Naive B cell (primary cell): ENCODE measurements at places on chromosomes 12 and 14.

GRCh38 chr14:102479777-102480176 lies 29.8 kb downstream of the ANKRD9 start:
- no peak for DNase-seq

DNA sequence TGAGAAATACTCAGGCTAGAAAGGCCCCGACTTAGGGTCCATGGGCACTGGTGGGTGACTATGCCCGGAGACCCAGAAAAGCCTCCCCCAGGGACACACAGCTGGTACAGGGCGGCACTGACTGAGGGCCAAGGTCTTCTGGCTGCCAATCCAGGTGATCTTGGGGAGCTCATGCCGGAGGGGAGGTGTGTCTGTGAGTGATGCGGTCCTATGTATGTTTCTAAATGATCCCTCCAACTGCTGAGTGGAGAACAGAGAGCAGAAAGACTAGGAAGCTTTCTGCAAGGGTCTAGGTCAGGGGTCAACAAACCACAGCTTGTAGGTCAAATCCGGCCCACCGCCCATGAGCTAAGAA lies 391 bp downstream of the SERPINA4 start:
- no peak for DNase-seq

DNA sequence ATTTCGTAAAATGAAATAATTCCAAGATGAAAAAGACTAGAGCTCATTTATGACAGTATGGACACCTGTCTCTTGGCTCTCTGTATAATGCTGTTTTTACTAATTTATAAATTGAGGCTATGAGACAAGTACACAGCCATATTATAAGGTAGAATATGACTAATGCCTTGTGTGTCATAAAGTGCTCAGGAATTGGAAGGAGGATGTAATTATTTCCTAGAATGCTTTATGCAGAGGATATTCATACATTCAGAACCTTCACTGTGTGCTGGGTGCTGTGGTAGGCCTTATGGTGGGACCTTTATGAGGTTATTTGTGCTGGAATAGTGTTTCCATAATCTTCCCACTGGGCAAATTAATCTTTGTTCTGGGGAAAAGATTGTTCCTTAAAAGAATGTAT lies 13.3 kb downstream of the PCNX1 start:
- DNase-seq: no peak

DNA sequence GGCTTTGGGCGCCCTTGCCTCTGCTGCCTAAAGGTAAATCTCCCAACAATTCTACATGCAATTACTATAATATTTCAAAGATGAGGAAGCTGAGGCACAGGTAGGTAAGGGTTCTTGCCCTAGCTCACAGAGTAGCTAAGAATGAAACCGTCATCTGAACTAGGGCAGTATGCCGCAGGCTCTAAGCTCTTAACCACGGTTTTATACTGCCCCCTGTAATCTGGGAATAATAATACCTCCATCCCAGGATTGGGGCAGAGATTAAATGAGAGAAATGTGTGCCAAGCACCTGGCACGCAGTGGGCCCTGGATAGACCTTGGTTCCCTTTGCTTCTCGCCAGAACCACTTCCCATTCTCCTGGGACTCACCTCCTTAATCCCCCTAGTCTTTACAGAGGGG lies 1.5 kb upstream of the HRK start:
- peak; percentile 35 for DNase-seq

GRCh38 chr14:104977681-104978653 lies at the start of gene AHNAK2:
Gene AHNAK2, minus strand, starts transcription at chr14:104978374. Its CDS starts 137 bp downstream, at chr14:104978237.
- DNase-seq: peak; percentile 48

GRCh38 chr14:104784846-104785707 lies 10.5 kb downstream of the AKT1 start:
- DNase-seq: no peak

- peak; percentile 40 for DNase-seq
Measured at GRCh38 chr12:1796515-1797010, 23.8 kb upstream of the LRTM2 start.

GRCh38 chr12:99383258-99383657 lies 264.3 kb upstream of the GARIN6 start:
- DNase-seq: no peak

DNA sequence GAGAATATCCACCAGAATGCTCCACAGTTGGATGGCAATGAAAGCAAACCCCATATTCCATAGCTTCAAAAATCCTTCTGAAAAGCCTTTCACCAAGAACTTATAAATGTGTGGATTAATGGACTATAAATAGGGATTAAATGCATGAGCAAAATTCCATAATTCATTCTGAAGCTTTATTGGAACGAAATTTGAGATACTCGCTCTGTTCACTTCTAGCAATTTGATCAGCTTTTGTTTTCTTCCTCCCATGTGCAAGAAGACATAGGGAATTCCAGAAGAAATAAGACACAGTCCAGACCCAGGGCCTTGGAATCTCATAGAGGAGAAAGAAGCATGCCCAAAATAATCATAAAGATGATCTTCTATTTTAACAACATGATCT lies 285.9 kb upstream of the TMPO start:
- no peak for DNase-seq

GRCh38 chr14:60989599-60989998 lies 8.6 kb downstream of the SLC38A6 start:
- DNase-seq: no peak

GRCh38 chr12:9214534-9214933 lies 6.3 kb upstream of the PZP start:
- DNase-seq: no peak

DNA sequence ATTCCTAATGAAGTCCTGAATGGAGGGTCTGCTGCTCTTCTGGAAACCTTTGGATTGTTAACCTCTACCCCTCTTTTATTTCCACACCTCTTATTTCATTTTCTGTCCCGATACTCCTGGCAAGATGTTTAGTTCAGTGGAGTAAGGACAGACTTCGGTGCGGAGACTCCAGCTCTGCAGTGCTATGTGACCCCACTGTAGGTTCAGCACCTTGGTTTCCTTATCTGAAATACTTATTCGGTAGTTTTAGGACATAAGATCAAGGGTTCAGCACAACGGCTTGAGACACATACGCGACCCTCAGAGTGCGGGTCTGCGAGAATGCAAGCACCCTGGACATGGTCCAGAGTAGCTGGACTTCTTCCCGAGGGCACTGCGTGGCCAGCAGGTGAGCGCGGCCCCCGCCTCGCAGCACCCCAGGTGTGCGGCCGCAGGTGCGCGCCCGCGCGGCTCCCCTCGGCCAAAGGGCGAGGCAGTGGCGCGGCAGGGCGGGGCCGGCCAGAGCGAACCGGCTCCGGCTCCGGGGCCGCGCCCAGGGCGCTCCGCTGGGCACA lies 465 bp upstream of the FGD4 start:
- DNase-seq: no peak

DNA sequence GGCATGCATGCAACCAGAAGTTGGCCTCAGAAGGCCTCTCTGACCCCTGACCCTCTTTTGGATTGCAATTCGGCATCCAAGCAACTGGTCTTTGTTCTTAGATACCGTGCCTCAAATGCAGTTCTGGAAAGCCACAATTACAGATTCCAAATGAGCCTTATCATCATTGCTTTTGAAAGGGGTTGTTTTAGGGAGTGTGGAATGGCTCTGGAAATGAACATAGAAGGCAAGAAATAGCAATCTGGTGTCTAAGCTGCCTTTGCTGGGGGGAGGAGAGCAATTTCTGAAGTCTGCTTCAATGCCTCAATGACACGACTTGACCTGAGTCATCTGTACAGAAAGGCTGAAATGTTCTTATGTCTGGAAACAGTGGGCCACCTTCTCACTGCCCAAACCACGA lies 250.1 kb downstream of the NUAK1 start:
- DNase-seq: no peak

DNA sequence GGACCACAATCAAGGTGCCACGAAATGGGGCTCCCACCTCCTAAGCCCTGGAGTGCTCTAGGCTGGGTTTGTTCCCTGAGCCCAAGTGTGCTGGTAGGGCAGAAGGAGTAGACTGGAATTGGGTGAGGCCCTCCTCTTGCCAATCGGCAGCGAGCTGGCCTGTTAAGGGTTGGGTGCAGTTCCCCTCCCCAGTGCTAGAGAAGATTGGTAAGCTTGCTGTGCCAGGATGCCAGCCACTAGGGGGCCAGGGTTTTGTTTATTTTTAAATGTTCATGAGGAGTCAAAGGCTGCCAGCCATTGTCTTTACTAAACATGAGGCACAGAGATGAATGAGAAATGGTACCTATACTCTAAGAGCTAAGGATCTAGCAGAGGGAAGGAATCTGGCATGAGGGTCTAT lies 79.7 kb downstream of the SPTB start:
- no peak for DNase-seq

DNA sequence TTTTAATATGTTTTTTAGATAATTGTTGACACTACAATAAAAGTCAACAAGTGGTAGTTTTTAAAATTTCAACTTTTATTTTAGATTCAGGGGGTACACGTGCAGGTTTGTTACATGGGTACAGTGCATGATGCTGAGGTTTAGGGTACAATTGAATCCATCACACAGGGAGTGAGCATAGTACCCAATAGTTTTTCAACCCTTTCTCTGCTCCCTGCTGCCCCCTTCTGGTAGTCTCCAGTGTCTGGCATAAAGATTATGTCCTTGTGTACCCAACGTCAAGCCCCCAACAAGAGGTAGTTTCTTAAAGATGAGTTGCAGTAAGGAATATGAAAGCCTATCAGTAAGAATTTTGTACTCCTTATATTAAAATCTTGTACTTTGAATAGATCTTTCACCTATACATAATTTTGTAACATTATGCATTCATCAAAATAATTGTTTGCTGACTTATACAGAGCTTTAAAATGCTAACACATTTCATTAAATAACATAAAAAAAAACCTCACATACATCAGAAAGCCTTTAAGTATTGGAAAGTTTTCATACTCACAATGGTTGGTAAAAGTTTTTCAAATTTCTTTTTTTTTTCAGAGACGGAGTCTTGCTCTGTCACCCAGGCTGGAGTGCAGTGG lies 5.4 kb upstream of the RALGAPA1 start:
- DNase-seq: peak; percentile 66

DNA sequence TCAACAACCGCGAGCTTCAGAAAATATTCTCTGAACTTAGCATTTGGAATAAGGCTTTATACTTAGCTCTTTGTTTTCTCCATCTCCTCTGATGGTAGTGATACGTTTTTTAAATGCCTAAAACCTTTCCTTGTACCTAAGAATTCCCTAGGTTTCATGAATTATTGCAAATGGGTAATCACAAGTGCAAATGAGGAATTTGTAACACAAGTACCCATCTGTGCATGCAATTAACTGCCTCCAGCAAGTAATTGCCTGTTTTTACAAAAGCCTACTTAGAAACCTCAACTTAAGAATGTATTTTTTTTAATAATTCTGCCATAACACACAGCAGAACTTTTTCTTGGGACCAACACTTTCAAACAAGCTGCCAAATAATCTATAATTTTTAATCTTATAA lies 149.2 kb downstream of the PHLDA1 start:
- no peak for DNase-seq

- no peak for DNase-seq
Measured at GRCh38 chr14:21723431-21724045, 49.9 kb upstream of the OR4E1 start.

DNA sequence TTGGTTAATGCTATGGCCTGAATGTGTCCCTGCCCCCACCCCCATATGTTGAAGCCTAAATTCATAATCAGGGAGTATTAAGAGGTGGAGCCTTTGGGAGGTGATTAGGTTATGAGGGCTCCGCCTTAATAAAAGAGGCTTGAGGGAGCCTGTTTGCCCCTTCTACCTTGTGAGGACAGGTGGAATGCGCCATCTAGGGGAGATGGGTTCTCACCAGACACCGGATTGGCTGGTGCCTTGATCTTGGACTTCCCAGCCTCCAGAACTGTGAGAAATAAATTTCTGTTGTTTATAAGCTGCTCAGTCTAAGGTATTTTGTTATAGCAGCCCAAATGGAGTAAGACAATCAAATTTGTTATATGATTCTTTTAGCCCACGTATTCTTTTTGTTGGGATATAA lies 148.3 kb downstream of the PTCSC3 start:
- DNase-seq: no peak

GRCh38 chr14:100782516-100783320 lies 43.2 kb upstream of the MEG3 start:
- DNase-seq: no peak
